ENCODE measurements at places on chromosomes 11 and 22.

- no peak for DNase-seq
Observed at GRCh38 chr11:93569496-93569895, 26.3 kb upstream of the SMCO4 start.

DNA sequence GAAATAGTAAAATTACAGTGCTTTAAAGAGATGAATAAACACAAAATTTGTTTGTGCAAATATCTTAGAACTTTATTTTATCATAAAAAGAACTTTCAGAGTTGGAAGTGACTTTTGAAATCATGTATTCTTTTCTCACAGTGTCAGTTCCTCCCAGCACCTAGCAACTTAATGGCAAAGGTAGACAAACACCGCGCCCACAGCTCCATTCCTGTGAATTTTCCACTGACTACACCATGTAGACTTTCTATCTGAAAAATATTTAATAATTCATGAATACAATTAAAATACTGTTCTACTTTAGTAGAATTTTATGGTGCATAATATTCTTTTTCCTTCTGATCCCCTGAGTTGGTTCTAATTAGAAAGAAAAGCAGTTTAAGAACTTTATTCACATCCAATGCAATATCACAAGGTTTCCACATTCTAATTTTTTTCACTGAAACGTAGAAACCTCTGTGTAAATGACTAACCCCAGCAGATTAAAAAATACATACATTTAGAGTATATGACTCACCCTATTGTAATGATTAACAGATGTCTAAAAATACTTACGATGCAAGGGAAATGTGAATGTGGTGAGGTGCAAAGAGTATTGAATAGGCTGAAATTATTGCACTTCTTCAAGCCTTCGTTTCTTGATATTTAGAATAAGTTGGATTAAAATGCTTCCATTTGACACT lies 218.2 kb upstream of the CCDC179 start:
- no peak for DNase-seq

GRCh38 chr11:65526744-65527143 lies 1.9 kb downstream of the SCYL1 start:
- DNase-seq = no peak

GRCh38 chr11:75946531-75947530 lies 131.8 kb downstream of the UVRAG start:
- no peak for DNase-seq

DNA sequence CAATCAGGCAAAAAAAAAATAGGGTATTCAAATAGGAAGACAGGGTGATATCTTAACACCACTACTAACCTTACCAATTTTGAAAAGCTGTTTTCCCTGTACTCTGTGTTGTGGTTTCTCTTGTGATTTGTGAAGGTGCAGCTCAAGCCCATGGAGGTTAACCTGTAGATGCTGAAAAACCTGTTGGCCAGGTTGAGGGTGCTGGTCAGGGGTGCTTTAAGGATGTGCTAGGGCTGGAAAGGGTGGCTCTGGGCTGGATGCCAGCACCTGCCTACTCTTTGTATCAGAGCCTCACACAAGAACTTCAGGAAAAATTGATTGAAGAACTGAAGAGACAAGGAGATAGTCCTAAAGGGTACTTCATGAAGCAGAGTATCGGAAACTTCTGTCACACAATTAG lies 18.3 kb upstream of the OR5M8 start:
- DNase-seq = no peak

DNA sequence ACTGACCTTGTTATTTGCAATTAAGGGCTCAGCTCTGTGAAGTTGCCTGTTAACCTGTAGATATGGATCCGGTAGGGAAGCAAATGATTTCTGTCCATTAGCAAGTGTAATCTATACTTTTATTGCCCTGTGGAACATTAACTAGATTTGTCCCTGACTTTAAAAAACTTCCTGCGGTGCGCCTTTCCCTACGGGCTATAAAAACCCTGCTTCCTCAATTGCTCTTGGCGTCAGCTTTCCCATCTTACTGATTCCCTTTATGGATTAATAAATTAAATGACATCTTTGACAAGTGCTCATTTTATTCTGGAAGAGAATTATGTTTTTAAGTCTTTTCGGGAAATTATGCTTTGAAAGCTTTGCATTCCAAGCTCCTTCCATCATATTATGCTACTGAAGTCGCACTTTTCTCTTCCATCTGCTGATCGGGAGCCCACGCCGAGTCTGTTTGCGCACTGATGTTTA lies 18.3 kb upstream of the CLMP start:
- no peak for DNase-seq

- DNase-seq = peak; percentile 58
Observed at GRCh38 chr22:37079668-37080171, 28.2 kb downstream of the KCTD17 start.

All from lower lobe of right lung (tissue), 2 donors.